ENCODE measurements at places on chromosomes 3 and 15.

GRCh38 chr3:155382396-155383042 is 89.0 kb upstream of the STRIT1 start:
- DNase-seq, result peak; percentile 27
- H3K36me3 ChIP-seq, result no peaks in the 10 kb centered on the region
- H3K4me3 ChIP-seq, result no peak overlapping the region
- no peaks in the 10 kb centered on the region for H3K27me3 ChIP-seq
- no peaks in the 10 kb centered on the region for H3K4me1 ChIP-seq
- H3K27ac ChIP-seq, result no peak overlapping the region

DNA sequence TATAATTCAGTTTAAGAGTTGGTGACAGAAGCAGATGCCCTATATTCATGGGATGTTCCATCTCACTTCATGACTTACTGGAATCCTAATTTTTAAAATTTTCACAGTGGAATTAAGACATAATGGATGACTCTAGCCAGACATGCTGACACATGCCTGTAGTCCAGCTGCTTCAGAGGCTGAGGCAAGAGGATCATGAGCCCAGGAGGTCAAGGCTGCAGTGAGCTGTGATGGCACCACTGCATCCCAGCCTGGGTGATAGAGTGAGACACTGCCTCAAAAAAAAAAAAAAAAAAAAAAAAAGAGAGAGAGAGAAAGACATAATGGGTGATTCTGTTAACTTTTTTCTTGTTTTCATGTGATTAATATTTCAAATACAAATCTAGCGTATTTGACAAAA is 123.6 kb downstream of the KLHL25 start:
- H3K27ac ChIP-seq, result no peak overlapping the region
- no peak for DNase-seq
- H3K4me1 ChIP-seq, result no peaks in the 10 kb centered on the region
- peaks cover 11% of the 10 kb centered on the region for H3K36me3 ChIP-seq

- no peak for DNase-seq
- peaks cover 3% of the 10 kb centered on the region for H3K4me1 ChIP-seq
- no peak overlapping the region for H3K4me3 ChIP-seq
- no peak overlapping the region for H3K27ac ChIP-seq
- no peaks in the 10 kb centered on the region for H3K36me3 ChIP-seq
- peaks cover 16% of the 10 kb centered on the region for H3K27me3 ChIP-seq
Measured at GRCh38 chr15:65354835-65355172, 23.0 kb downstream of the IGDCC3 start.

- H3K36me3 ChIP-seq, result peaks cover 3% of the 10 kb centered on the region
- peak overlapping the region; percentile 97 for H3K27ac ChIP-seq
- H3K4me3 ChIP-seq, result peak overlapping the region; percentile 90
- DNase-seq, result no peak
Measured at GRCh38 chr3:128489927-128490649, 2.9 kb downstream of the GATA2 start.

GRCh38 chr3:17742880-17743657 is 638 bp upstream of the TBC1D5 start:
- no peaks in the 10 kb centered on the region for H3K27me3 ChIP-seq
- DNase-seq, result no peak
- H3K4me1 ChIP-seq, result peaks cover 11% of the 10 kb centered on the region
- H3K4me3 ChIP-seq, result peak overlapping the region; percentile 66
- no peaks in the 10 kb centered on the region for H3K36me3 ChIP-seq
- peak overlapping the region; percentile 97 for H3K27ac ChIP-seq

DNA sequence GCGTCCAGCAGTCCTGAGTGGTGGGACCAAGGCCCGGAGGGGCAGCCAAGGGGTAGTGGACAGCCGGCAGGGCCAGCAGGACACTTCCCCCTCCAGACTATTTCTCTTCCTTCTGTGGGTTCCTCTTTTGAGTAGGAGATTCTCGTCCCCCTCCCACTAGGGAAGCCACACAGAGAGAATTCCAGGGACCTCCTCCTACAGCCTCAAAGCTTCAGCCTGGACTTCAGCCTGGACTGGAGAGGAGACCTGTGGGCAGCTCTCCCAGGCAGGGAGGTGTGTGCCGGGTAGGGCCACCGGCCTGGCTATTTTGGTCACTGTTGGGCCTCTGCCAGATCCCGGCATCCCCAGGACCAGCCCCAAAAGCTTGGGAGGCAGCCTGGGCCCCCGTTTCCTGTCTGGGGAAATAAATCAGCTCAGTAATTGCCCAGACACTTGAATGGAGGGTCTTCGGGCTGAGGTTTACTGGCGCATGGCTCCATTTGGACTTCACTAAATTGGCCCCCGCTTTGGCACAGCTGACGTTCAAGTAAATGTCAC is 1.3 kb downstream of the SLC6A6 start:
- peaks cover 33% of the 10 kb centered on the region for H3K4me1 ChIP-seq
- H3K36me3 ChIP-seq, result no peaks in the 10 kb centered on the region
- H3K4me3 ChIP-seq, result peak overlapping the region; percentile 88
- no peak for DNase-seq
- H3K27me3 ChIP-seq, result no peaks in the 10 kb centered on the region

DNA sequence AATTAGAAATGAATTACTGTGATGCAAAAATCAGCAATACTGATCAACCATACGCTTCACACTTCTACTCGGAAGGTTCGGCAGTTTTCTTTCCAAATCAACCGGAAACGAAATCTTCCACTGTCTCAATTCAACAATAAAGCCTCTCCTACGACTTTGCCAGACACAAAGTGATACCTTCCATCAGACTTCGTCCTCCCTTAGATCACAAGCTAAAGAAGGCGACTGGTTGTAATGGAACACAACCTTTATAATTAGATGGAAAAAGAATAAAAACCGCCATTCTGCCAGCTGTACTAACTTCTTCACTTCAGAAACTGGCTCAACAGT is 618 bp downstream of the PARL start:
- peak overlapping the region; percentile 93 for H3K4me3 ChIP-seq
- DNase-seq, result no peak
- H3K36me3 ChIP-seq, result peaks cover 4% of the 10 kb centered on the region
- peaks cover 4% of the 10 kb centered on the region for H3K4me1 ChIP-seq
